ENCODE measurements at places on chromosomes 12 and 14. TPM values are rescaled to one million over a fixed set of nuclear protein-coding genes. Genes with fewer than 3 reads are reported as not detected.

GRCh38 chr12:80710727-80711449, 3.5 kb downstream of the MYF6 start:
- DNase-seq: no peak
- H3K4me3 ChIP-seq: no peak overlapping the region
- no peaks in the 10 kb centered on the region for H3K4me1 ChIP-seq
- no peaks in the 10 kb centered on the region for H3K27me3 ChIP-seq

CCDC60 gene
- total RNA-seq: not detected

DNA sequence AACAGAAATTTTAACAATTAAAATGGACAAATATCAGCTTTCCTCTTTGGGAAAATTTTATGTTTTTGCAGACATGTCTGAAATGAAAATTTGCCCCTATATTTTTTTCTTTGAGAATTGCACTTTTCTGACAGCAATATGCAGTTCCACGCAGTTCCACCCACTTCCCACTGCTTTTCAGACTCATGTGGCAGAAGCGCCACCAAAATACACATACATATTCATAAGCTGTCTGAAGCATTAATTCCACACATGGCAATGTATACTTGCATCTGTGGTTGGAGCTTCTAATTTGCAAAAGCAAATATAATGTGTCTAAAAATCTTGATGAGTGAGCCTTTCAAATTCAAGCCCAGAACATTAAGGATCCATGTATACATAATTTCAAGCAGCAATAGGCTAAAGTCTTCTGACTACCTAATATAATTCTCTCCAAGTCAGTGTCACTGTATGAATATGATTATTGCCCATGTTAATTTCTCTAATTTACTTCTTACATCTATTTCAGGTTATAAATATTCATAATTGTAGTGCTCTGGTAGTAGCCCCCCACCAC, 129.5 kb downstream of the PRKD1 start:
- H3K27ac ChIP-seq: no peak overlapping the region
- no peaks in the 10 kb centered on the region for H3K27me3 ChIP-seq
- H3K4me3 ChIP-seq: no peak overlapping the region
- peaks cover 2% of the 10 kb centered on the region for H3K4me1 ChIP-seq
- DNase-seq: no peak

DNA sequence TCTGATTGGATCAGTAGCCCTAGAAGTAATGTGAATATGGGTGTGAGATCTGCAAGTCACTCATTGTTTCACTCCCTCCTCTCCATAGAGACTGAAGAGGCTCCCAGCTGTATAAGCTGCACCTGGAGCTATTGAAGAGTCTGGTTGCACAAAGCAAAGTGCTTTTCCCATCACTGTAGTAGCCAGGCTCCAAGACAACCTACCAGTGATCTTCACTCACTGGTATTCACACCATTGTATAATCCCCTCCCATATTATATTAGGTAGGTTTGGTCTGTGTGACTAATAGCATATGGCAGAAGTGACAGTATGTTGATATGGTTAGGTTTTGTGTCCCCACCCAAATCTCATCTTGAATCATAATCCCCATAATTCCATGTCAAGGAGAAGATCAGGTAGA, 64.4 kb downstream of the ZFC3H1 start:
- peaks cover 2% of the 10 kb centered on the region for H3K27me3 ChIP-seq
- H3K27ac ChIP-seq: no peak overlapping the region
- H3K4me1 ChIP-seq: no peaks in the 10 kb centered on the region
- DNase-seq: no peak

DNA sequence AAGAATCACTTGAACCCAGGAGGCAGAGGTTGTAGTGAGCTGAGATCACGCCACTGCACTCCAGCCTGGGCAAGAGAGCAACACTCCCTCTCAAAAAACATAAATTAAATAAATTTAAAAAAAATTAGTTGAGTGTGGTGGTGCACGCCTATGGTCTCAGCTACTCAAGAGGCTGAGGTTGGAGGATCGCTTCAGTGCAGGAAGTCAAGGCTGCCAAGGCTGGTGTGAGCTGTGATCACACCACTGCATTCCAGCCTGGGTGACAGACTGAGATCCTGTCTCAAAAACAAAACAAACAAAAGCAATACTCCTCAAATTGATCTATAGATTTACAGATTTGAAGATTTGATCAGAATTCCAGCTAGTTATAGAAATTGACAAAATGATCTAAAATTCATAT, 92.7 kb upstream of the RESF1 start:
- no peak overlapping the region for H3K4me3 ChIP-seq
- no peak overlapping the region for H3K27ac ChIP-seq
- peaks cover 4% of the 10 kb centered on the region for H3K27me3 ChIP-seq
- no peaks in the 10 kb centered on the region for H3K36me3 ChIP-seq
- DNase-seq: no peak

GRCh38 chr12:38151991-38152700, 164.4 kb upstream of the ALG10B start:
- no peaks in the 10 kb centered on the region for H3K4me1 ChIP-seq
- H3K4me3 ChIP-seq: no peak overlapping the region
- no peaks in the 10 kb centered on the region for H3K27me3 ChIP-seq
- no peak overlapping the region for H3K27ac ChIP-seq

ORMDL2 gene
- total RNA-seq: 20.4 TPM

OSGEP gene
- total RNA-seq: 38.0 TPM

GRCh38 chr12:70843363-70843762, 77.2 kb downstream of the PTPRR start:
- no peak overlapping the region for H3K27ac ChIP-seq
- H3K27me3 ChIP-seq: no peaks in the 10 kb centered on the region
- H3K4me3 ChIP-seq: no peak overlapping the region
- H3K36me3 ChIP-seq: no peaks in the 10 kb centered on the region
- no peaks in the 10 kb centered on the region for H3K4me1 ChIP-seq

DNA sequence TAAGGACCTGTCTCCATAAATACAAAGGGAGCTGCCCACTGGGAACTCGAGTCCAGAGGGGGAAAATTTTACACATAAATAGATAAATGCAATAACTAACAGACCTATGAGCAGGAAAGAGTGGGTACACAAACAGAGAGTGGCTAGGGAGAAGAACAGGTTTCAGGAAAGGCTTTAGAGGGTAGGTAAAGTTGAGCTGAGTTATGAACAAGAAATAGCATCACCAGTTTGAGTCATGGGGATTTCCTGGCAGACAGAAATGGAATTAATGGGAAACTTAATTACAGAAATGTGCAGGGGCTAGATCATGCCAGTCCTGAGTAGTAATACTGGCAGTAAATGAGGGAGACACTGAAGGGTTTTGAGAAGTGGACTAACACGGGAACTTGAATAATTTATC, 58.0 kb upstream of the CCDC175 start:
- H3K4me3 ChIP-seq: no peak overlapping the region
- no peaks in the 10 kb centered on the region for H3K4me1 ChIP-seq
- no peak for DNase-seq
- no peaks in the 10 kb centered on the region for H3K36me3 ChIP-seq
- H3K27ac ChIP-seq: no peak overlapping the region
- H3K27me3 ChIP-seq: peaks cover 10% of the 10 kb centered on the region

LGR5 gene
- total RNA-seq: not detected

DNA sequence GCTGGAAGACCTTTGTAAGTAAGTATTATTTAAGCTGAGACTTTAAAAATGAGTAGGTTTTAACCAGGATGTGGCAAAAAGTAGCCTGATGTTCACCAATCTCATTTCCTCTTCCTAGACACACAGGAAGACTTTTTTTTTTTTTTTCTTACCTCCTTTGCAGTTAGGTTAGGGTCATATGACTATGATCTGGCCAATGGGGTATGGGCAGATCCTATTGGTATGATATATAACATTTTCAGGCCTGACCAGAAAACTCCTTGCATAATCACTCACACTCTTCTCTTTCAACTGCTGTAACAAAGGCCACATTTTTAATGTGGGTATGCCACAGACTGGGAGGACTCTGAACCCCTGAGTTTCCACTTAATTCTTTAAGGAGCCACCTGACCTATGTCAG, 2.7 kb upstream of the RPS6KA5 start:
- H3K4me1 ChIP-seq: no peaks in the 10 kb centered on the region
- no peaks in the 10 kb centered on the region for H3K36me3 ChIP-seq
- H3K27me3 ChIP-seq: no peaks in the 10 kb centered on the region
- no peak for DNase-seq
